ENCODE measurements at places on chromosomes 13 and 19. TPM values are rescaled to one million over a fixed set of nuclear protein-coding genes. Genes with fewer than 3 reads are reported as not detected.
A peak's percentile ranks its signal among the peaks of the same experiment; 100 is the strongest.

Gene ZNF560
- total RNA-seq, result not detected

Gene IGFL3
- total RNA-seq, result not detected

Gene ZNF681
- 5.0 TPM for total RNA-seq

Gene SLC25A41
- not detected for total RNA-seq

Gene PGLYRP2
- total RNA-seq, result not detected

Gene SIGLEC12
- total RNA-seq, result 3.3 TPM

Gene SIGLEC10
- total RNA-seq, result 0.53 TPM

Gene FBN3
- not detected for total RNA-seq

GRCh38 chr13:41019011-41019487 lies at the start of gene ELF1:
TSS of gene ELF1 (minus strand) at chr13:41019316. CDS start at chr13:40982054, 37,262 bp downstream.
- H3K27ac ChIP-seq, result peak within 1 kb of the TSS; percentile 78
- DNase-seq, result peak; percentile 91
- peak within 1 kb of the TSS; percentile 33 for H3K4me3 ChIP-seq
- H3K36me3 ChIP-seq, result no peaks in the 10 kb centered on the region
- H3K4me1 ChIP-seq, result peaks cover 10% of the 10 kb centered on the region

DNA sequence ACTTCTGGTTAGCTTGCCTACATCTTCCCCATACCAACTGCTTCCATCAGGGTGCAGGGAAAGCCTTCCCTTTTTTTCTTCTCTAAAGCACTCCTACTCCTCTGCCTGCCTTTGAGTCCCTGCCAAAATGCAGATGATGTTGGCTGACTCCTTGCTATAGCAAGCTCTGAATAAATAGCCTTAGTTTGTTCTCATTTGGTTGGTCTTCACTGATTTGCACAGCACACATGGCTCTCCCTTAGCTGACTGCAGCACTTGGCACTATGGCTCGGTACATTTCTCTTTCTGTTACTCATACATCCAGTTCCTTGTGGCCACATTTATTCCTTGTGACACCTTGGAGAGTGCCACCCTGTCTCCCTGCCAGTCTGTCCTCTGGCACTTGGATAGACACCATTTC lies 249.8 kb downstream of the DCLK1 start:
- H3K4me1 ChIP-seq, result no peaks in the 10 kb centered on the region
- H3K36me3 ChIP-seq, result no peaks in the 10 kb centered on the region
- DNase-seq, result no peak
- no peaks in the 10 kb centered on the region for H3K27me3 ChIP-seq
- H3K4me3 ChIP-seq, result no peak overlapping the region

GRCh38 chr13:42996584-42996983 lies 4.5 kb upstream of the EPSTI1 start:
- no peak overlapping the region for H3K27ac ChIP-seq
- no peak overlapping the region for H3K4me3 ChIP-seq
- H3K4me1 ChIP-seq, result no peaks in the 10 kb centered on the region
- no peaks in the 10 kb centered on the region for H3K27me3 ChIP-seq

- no peak for DNase-seq
- no peak overlapping the region for H3K4me3 ChIP-seq
- no peaks in the 10 kb centered on the region for H3K4me1 ChIP-seq
- no peak overlapping the region for H3K27ac ChIP-seq
- no peaks in the 10 kb centered on the region for H3K36me3 ChIP-seq
These were observed 12.5 kb downstream of the MICOS13 start for GRCh38 chr19:5667751-5668271.

- no peak for DNase-seq
- H3K4me1 ChIP-seq, result no peaks in the 10 kb centered on the region
- H3K27me3 ChIP-seq, result no peaks in the 10 kb centered on the region
- H3K27ac ChIP-seq, result no peak overlapping the region
- H3K4me3 ChIP-seq, result no peak overlapping the region
These were observed 2.7 kb upstream of the ELAVL3 start for GRCh38 chr19:11483366-11484111.

DNA sequence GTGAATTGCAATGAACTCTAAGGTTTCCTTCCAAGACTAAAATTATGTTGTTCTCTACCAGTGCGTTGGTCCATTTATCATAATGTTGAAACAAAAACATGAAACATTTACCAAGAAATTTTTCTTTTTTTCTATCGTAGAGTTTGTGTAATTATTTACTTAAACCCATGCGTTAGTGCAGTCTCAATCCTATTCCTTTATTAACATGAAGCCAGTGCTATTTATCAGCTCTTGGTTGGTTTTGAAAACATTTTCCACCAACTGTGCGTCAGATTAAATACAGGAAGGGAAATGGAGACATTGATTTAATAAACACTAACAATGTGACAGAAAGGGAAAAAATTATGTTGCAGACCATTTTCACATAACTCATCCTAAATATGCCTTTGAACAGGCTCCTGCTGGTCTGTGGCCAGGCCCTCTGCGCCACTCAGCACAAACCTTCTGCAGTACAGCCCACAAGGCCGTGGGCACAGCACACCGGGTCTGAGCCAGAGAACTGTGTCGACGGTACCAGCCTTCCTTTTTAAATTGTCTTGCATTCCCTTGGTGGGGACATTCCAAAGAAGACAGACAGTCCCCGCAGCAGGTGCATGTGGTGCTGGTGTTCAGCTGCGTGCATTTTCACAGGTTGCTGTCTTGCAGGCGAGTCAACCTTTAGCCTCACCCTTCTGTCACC lies 135.8 kb downstream of the SHISA2 start:
- H3K27ac ChIP-seq, result no peak overlapping the region
- H3K4me3 ChIP-seq, result no peak overlapping the region
- DNase-seq, result no peak
- no peaks in the 10 kb centered on the region for H3K27me3 ChIP-seq

- H3K36me3 ChIP-seq, result no peaks in the 10 kb centered on the region
- H3K4me1 ChIP-seq, result peaks cover 14% of the 10 kb centered on the region
- H3K27me3 ChIP-seq, result no peaks in the 10 kb centered on the region
- no peak overlapping the region for H3K4me3 ChIP-seq
These were observed 39.1 kb downstream of the LYL1 start for GRCh38 chr19:13063461-13064091.

DNA sequence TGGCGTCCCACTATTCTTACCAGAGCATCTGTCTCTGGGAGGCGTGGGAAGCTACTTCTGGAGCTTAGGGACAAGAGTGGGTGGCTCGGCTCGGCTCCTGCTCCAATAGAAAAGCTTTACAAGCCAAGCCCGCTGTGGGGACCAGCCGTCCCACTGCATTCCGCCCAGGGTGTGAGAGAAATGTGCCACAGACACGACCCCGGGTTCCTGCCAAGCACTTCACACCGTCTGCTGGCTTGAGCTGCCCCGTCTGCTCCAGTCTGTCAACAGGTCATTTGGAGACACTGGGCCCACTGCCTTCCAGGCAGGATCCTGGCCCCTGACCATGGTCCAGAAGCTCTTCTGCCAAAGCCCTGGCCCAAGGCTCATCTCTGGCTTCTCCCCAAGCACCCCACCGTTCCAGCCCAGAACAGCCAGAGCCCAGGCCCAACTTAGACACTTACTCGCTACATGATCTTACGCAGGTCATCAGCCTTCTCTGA lies 6.5 kb upstream of the FKRP start:
- no peak overlapping the region for H3K4me3 ChIP-seq
- no peak for DNase-seq
- H3K36me3 ChIP-seq, result no peaks in the 10 kb centered on the region
- no peaks in the 10 kb centered on the region for H3K4me1 ChIP-seq
- no peaks in the 10 kb centered on the region for H3K27me3 ChIP-seq

DNA sequence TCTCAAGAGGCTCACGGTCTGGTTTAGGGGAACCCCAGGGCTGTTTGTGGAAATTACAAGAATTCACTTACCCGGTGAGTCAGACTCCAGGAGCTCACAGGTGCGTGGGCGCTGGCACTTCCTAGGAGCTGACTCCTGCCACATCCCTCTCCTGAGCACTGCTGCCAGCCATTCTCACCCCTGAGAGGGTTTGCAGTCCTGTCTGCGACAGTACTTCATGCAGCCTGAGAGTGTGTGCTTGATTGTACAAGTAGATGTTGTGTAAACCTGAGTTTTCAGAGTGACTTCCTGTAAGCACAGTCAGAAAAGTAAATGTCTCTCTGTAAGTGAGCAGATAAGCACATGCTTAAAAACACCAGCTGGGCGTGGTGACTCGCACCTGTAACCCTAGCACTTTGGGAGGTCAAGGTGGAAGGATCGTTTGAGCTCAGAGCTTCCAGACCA lies 8.1 kb downstream of the MRPL4 start:
- H3K27me3 ChIP-seq, result no peaks in the 10 kb centered on the region
- no peak overlapping the region for H3K27ac ChIP-seq
- no peaks in the 10 kb centered on the region for H3K36me3 ChIP-seq
- H3K4me3 ChIP-seq, result no peak overlapping the region
- no peak for DNase-seq
- no peaks in the 10 kb centered on the region for H3K4me1 ChIP-seq

DNA sequence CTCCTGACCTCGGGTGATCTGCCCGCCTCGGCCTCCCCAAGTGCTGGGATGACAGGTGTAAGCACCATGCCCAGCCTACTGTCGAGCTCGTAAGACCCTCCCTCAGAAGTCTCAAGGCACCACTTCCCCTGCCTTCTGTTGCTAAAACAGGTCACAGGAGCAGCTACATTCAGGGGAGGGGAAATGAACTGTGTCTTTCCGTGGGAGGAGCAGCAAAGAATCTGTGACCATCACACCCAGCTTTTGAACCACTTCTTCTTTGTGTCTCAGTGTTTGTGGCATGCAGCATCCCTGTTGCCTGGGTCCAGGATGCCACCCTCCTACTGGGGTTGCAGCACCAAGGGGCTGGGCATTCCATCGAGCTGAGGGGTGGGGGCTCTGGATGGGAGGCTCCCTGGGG lies 7.7 kb upstream of the CSNK1G2 start:
- H3K4me1 ChIP-seq, result no peaks in the 10 kb centered on the region
- no peak overlapping the region for H3K4me3 ChIP-seq
- DNase-seq, result no peak
- H3K36me3 ChIP-seq, result no peaks in the 10 kb centered on the region
- H3K27ac ChIP-seq, result no peak overlapping the region

- H3K4me1 ChIP-seq, result no peaks in the 10 kb centered on the region
- H3K4me3 ChIP-seq, result no peak overlapping the region
- H3K36me3 ChIP-seq, result no peaks in the 10 kb centered on the region
These were observed 30.3 kb upstream of the FRY start for GRCh38 chr13:32001154-32001768.

All from Peyer's patch (tissue), 4 donors.